NCI-H2227 treated with DMSO at 0.1 percent for 48 hours (cell line): ENCODE measurements at places on chromosomes 2 and 18.

GRCh38 chr2:23120161-23120560 lies 264.8 kb upstream of the KLHL29 start:
- no peak for DNase-seq

GRCh38 chr2:149438330-149438960 lies 108.1 kb downstream of the LYPD6 start:
- DNase-seq: no peak

DNA sequence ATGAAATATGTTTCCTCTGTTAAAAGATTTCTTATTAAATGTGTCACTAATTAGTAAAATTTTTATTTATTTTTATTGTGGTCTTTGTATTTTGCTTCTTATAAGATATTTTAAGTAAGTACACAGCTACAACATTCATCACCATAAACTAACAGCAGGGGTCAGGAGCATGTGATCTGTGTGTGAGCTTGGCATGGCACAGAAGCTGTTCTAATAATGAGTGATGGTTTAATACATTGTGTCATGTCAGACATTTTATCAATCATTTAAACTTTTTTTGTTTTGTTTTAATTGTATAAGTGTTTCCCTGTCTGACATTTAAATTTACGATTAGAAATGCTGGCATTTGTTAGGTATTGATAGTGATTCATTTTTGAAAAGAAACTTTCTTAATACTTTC lies 585.4 kb downstream of the DSC3 start:
- no peak for DNase-seq

GRCh38 chr2:43540021-43540779 lies 55.6 kb downstream of the THADA start:
- DNase-seq: no peak

- no peak for DNase-seq
Observed at GRCh38 chr2:131058920-131059319, 34.3 kb downstream of the FAM168B start.

GRCh38 chr2:125643585-125643984 lies 1012.4 kb upstream of the GYPC start:
- no peak for DNase-seq

- DNase-seq: no peak
Observed at GRCh38 chr2:191860760-191861466, 14.0 kb upstream of the CAVIN2 start.

- no peak for DNase-seq
Observed at GRCh38 chr2:39529836-39530235, 92.8 kb upstream of the MAP4K3 start.
